ENCODE measurements at places on chromosomes 1 and 21.

DNA sequence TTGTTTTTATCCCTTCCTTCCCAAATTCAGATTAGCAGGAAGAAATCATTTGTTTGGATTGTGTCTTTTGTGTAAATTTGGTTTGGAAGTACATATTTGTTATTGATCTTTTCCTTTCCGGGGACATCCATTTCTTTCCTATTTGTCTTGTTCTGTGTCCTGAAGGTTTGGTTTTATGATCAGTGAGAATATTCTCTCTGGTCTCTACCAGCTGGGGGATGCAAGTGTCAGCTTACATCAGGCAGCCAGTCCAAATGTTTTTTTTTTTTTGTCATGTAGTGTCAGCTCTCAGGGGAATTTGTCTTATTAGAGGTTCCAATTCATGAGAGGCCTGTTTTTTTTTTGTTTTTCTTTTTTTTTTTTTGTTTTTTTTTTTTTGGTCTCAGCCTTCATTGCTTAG is 479.2 kb upstream of the LRRC7 start:
- DNase-seq = no peak

DNA sequence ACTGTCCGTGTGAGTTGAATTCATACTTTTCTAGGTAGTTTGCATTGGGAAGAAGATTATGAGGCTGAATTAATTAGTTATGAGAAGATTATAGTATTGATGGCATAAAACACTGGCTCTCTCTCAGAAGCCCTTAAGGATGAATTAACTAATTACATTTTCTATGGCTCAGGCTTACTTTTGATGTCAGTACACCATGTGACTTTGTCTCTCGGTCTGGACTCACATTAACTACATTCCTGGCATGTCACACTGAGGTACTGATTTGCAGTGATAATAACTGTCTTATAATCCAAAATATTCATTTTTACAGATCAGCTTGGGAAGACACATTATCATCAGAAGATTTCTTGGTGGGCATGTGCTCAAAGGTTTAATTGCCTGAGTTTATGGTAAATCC is 362.2 kb downstream of the ZP4 start:
- DNase-seq = no peak

DNA sequence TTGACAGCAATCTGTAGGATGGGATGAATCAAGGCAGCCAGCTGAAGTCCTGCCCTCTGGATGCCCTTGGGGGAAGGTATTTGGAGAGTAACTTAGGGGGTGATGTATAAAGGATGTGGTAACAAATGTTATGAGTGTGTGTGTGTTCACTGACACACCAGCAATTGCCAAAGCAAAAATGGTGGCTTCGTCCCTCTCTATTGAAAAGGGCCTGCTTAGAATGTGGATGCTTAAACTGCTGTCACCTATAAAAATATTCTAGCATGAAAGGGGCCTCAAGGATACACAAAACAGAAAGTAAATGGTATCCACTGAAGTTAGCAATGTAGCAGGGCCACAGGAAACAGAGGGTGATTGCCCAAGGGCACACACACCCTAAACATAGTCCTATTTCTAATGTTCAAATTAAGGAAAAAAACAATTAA is 15.1 kb upstream of the AIM2 start:
- DNase-seq = no peak

DNA sequence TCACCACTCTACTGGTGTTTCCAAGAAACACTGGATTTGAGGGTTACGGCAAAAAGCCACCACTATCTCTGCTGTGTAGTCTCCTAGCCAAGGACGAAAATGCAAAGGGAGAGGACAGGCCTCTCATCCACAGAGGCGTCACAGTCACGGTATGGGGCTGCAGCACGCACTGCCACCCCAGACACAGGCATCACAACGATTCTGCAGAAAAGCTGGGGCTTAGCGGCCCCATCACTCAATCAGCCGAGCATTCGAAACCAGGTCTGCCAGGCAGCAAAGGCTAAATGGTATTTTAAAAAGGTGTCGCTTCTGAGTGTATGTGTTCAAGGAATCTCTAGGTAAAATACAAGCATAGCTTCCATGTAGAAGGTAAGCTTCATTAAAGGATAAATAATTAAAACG is 1.4 kb downstream of the RIPK4 start:
- DNase-seq = no peak

DNA sequence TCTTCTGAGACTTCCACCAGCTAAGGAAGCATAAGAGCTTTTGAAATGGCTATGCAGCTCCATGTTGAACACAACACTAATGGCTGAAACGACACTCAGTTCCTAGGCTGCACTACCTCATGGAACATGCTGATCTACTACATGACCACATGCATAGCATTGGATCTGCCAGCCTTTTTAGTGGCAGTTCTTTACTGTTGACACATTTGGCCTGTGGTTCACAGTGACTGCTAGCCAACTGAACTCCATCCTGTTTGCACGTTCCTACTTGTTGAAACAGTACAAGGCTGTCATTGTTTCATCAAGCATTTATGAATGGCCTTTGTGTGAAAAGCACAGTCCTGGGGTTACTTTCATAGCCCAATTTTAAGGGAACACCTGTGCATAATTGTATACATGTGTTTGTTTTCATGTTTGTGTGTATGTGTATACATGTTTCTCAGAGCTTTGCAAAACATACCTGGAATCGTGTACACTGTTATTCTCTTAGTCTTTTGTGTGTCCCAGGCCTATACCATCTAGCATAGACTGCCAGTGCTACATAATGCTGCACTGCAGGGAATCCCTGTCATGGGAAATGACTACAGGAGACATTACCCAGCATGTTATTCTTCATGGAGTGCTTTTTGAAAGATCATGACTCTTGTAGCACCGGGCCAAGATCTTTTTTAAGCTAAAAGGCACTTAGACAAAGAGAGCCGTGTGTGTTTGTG is 179.6 kb upstream of the ESRRG start:
- peak; percentile 3 for DNase-seq

- DNase-seq = no peak
Measured at GRCh38 chr1:41240781-41241353, 1.2 kb downstream of the SCMH1 start.

GRCh38 chr1:27349784-27350662 is 8.2 kb downstream of the SYTL1 start:
- peak; percentile 69 for DNase-seq

Data from NCI-H2029 (cell line).